ENCODE measurements at places on chromosomes 13 and 19. TPM values are rescaled to one million over a fixed set of nuclear protein-coding genes. Genes with fewer than 3 reads are reported as not detected.

The ZNF471 gene
- 1.5 TPM for total RNA-seq

The SLC5A5 gene
- 2.5 TPM for total RNA-seq

The TGFBR3L gene
- 7.4 TPM for total RNA-seq

- H3K27me3 ChIP-seq: peaks cover 10% of the 10 kb centered on the region
- H3K4me3 ChIP-seq: no peak overlapping the region
- H3K36me3 ChIP-seq: peaks cover 73% of the 10 kb centered on the region
- DNase-seq: no peak
- no peaks in the 10 kb centered on the region for H3K4me1 ChIP-seq
Observed at GRCh38 chr19:54806516-54806838, 3.1 kb downstream of the KIR2DL4 start.

DNA sequence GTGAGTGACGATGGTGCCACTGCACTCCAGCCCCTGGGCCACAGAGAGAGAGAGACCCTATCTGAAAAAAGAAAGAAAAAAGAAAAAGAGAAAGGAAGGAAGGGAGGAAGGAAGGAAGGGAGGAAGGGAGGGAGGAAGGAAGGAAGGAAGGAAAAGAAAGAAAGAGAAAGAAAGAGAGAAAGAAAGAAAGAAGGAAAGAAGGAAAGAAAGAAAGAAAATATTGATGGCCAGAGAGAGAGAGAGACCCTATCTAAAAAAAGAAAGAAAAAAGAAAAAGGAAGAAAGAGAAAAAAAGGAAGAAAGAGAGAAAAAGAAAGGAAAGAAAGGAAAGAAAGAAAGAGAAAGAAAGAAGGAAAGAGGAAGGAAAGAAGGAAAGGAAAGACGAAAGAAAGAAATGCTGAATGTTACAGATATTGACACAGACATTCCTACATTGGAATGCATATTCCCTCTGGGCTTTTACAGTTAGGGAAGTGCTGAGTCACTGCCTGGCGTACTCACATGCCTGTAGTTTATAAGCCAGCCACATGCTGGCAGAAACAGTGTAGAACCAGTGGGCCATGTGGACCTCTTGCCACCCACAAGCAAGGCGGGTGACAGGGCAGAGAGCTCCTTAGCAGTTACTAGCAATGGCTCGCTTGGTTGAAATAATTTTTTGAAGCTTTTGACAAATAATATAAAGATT is 34.6 kb upstream of the SLC46A3 start:
- peak; percentile 36 for DNase-seq
- H3K27ac ChIP-seq: peak overlapping the region; percentile 83
- H3K4me1 ChIP-seq: peaks cover 34% of the 10 kb centered on the region
- no peak overlapping the region for H3K4me3 ChIP-seq
- H3K36me3 ChIP-seq: peaks cover 12% of the 10 kb centered on the region

GRCh38 chr19:14395710-14396336 is 14.6 kb downstream of the ADGRE5 start:
- no peak overlapping the region for H3K27ac ChIP-seq
- no peaks in the 10 kb centered on the region for H3K27me3 ChIP-seq
- peaks cover 9% of the 10 kb centered on the region for H3K4me1 ChIP-seq
- no peaks in the 10 kb centered on the region for H3K36me3 ChIP-seq
- DNase-seq: no peak

DNA sequence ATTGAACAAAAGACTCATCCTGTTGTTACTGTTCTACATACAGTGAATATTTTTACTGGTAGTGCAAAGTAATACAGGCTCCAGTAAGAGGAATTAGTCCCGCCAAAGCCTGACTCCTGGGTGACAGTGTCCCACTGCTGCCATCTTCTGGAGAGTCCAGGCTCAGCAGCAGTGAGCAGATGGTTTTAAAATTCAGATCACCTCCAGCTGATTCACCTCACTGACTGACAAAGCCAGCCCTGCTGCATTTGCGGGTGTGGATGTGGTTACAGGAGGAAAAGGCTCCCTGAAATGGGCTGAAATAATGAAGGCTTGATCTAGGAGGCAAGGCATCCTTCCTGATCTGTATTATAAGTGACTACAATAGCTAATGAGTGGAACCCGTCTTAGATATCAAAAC is 18.3 kb downstream of the PABPC3 start:
- no peak overlapping the region for H3K4me3 ChIP-seq
- peaks cover 14% of the 10 kb centered on the region for H3K27me3 ChIP-seq
- H3K36me3 ChIP-seq: no peaks in the 10 kb centered on the region
- H3K4me1 ChIP-seq: peaks cover 50% of the 10 kb centered on the region

DNA sequence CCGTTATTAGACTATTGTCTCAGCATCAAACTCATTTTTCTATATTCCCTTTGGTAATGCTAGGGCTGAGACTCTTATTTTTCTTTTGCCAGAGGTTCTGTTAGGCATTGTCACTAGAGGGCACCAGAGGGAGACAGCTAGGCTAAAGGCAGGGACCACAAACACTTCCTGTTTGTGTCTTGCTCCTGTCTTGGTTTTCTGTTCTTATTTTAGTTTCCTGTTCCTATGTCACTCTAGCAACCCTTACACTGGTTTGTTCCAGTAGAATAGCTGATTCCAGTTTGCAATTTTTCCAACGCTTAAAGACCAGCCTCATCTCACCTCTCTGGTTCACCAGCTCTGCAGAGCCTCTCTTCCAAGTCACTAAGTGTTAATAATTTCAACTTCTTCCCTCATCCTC is 772.0 kb downstream of the DIAPH3 start:
- H3K27me3 ChIP-seq: no peaks in the 10 kb centered on the region
- no peak overlapping the region for H3K4me3 ChIP-seq
- peaks cover 5% of the 10 kb centered on the region for H3K36me3 ChIP-seq
- peaks cover 12% of the 10 kb centered on the region for H3K4me1 ChIP-seq
- no peak overlapping the region for H3K27ac ChIP-seq

DNA sequence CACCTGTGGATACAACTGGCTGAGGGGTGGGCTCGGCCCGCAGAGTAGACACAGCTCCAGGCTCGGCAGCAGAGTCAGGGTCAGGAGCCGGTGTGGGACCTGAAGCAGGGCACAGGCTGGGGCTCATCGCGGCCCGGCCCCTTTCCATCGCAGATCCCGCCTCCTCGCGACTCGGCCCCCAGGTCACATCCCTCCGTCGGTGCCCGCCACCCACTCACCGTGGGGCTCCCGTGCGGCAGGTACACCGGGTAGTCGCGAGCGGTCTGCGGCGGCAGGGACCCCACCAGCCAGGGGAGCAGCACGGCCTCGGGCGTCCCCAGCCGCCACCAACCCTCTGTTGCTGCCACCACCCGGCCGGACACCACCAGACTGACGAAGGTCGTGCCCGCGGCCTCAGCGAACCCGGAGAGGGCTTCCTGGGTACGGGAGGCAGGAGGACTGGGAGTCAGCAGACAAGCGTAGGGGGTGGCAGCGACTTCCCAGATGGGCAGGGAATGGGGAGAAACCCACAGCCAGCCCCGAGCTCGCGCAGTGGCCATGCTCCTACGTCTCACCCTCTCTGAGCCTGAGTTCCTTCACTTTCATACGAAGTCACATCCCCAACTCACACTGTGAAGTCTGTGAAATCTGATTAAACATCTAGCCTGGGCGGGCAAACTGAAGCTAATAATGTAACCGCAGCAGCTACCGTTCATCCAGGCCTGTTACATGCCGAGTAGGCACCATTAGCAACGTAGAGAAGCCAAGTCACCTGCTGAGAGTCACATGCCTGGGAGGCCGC is 3.7 kb downstream of the FUZ start:
- peak overlapping the region; percentile 84 for H3K27ac ChIP-seq
- peak; percentile 67 for DNase-seq
- H3K4me3 ChIP-seq: peak overlapping the region; percentile 79
- H3K27me3 ChIP-seq: peaks cover 5% of the 10 kb centered on the region
- peaks cover 7% of the 10 kb centered on the region for H3K36me3 ChIP-seq
